ENCODE measurements at places on chromosomes 1 and 21. TPM values are rescaled to one million over a fixed set of nuclear protein-coding genes. Genes with fewer than 3 reads are reported as not detected.

Gene PKLR
- total RNA-seq = not detected

Gene S100A1
- total RNA-seq = 2.3 TPM

Gene ARHGEF16
- 10.3 TPM for total RNA-seq

Gene PTPN22
- total RNA-seq = 1.7 TPM

Gene ZBED6
- total RNA-seq = 17.1 TPM

Gene CRNN
- total RNA-seq = not detected

Gene CXADR
- total RNA-seq = 24.8 TPM

Gene NMNAT2
- total RNA-seq = 0.57 TPM

Gene LIN28A
- not detected for total RNA-seq

Gene TRIM46
- 0.35 TPM for total RNA-seq

Gene RIPPLY3
- not detected for total RNA-seq

Gene LIN9
- 2.2 TPM for total RNA-seq

Gene TMPRSS2
- total RNA-seq = 77.8 TPM

Gene NUP210L
- total RNA-seq = 0.04 TPM

Gene CD48
- total RNA-seq = 0.43 TPM

Gene LCE1E
- not detected for total RNA-seq

Gene RHOU
- total RNA-seq = 8.6 TPM

DNA sequence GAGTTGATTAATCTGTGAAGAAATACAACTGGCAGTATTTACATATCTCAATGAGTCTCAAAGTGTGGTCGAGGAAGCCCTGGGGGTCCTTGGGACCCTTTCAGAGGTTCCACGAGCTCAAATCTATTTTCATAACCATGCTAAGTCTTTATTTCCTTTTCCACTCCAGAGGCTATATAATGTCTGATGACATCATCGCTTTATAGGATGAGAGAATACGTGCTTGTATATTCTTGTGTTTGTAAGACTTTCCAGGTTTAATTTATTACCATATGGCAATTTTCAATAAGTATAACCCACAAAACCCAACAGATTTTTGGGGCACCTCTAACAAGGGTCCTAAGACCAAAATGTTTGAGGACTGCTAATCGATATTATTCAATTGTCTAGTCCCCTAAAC is 1.4 kb upstream of the SLC19A2 start:
- DNase-seq = no peak

DNA sequence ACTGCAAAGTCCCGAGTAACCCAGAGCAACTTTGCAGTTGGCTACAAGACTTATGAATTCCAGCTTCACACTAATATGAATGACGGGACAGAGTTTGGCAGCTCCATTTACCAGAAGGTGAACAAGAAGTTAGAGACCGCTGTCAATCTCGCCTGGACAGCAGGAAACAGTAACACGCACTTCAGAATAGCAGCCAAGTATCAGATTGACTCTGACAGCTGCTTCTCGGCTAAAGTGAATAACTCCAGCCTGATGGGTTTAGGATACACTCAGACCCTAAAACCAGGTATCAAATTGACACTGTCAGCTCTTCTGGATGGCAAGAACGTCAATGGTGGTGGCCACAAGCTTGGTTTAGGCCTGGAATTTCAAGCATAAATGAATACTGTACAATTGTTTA is 66.8 kb downstream of the ACBD6 start:
- no peak for DNase-seq

DNA sequence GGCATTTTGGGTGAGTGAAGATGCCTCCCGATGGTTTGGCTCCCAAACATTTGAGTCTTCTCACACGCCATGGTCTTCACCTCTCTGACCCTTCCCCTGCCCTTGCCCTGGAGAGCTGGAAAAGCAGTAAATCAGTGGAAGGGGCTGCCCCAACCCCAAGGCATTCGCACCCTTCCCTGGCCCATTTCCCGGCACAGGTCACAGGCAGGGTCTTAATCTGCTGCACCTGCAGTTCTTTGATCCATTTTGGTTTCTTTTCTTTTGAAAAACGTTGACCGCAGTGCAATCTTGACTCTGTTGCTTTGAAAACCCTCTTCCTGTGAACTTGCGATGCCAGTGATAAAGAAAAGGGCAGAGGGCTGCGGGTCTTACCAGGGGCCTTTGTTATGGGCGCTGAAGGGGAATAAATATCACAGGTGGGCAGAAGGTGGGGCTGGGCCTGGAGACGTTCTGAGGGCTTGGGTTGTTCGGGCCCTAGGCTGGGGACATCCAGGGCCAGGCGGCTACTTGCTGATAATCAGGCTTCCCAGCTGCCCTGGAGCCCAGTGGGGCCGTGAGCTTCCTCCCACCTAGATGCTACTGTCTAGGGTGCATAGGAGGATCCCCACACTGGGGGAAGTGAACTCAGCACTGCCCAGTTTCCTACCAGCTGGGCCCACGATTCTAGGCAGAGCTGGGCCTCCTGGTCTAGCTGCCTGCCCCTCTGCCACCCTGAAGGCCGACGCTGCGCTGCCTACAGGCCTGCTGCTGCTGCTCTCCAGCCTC is 38.6 kb upstream of the EPS8L3 start:
- DNase-seq = no peak

- no peak for DNase-seq
Measured at GRCh38 chr1:18108299-18109057, 880 bp downstream of the IGSF21 start.

GRCh38 chr1:114270282-114270681 is 116.6 kb upstream of the SYT6 start:
- DNase-seq = no peak

GRCh38 chr1:94247138-94248094 is 10.0 kb upstream of the ARHGAP29 start:
- peak; percentile 94 for DNase-seq

DNA sequence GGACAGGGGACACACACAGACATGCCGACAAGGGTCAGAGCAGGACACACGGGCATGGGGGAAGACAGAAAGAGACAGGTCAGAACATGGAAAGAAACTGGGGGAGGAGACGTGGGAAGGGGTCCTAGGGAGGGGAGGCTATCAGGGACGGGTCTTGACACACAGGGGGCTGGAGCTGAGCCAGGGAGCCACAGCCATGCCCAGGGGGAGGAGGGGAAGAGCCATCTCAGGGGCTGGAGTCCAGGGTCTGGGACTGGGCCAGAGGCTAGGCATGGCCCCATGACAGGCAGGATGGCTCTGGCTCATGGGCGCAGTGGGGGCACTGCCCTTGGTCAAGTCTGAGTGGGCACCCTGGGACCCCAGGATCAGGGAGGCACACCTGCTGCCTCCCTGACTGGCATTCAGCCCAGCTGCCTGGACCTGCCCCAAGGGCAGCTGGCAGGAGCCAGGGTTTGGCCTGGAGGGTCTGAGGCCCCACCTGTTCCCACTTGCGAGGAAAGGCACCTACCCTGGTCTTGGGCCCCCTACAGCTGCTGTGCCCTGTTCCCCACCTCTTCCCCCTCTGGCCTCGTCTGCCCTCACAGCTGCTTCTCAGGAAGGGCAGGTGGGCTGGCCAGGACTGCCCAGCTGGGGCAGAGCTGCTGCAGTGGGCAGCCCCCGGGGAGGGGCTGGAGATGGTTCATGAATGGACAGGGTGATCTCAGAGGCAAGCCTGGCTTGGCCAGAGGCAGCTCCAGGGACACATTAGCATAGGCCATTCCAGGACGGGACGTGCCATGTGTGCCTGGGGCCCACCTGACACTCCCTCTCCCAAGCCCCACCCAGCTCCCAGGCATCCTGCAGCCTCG is 42.9 kb downstream of the HSPG2 start:
- DNase-seq = no peak

DNA sequence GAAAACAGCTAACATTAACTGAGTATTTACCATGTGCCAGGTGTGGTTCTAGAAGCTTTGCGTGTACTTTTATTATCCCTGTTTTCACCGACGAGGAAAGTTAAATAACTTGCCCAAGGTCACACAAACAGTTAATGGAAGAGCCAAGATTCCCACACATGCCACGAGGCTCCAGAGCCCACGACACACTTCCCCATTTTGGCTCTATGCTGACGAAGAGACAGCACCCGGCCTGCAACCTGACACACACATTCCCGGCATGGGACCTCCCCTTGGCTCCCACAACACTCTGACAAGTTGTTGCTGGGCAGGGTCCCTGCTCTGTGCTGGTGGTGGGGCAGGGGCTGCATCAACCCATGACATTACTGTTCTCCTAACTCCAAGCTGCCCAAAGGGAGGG is 52.8 kb downstream of the RAP1GAP start:
- peak; percentile 50 for DNase-seq

GRCh38 chr1:166693673-166694297 is 145.5 kb upstream of the POGK start:
- no peak for DNase-seq

- DNase-seq = peak; percentile 75
Measured at GRCh38 chr1:228416217-228416933, at the start of gene TRIM17. Gene TRIM17 (minus strand): TSS chr1:228416861. CDS start chr1:228415072, 1,789 bp downstream.

- no peak for DNase-seq
Measured at GRCh38 chr1:15186846-15187151, 33.3 kb downstream of the TMEM51 start.

- DNase-seq = no peak
Measured at GRCh38 chr1:213600879-213601278, 386.9 kb upstream of the PROX1 start.

GRCh38 chr1:234083460-234083859 is 179.0 kb downstream of the SLC35F3 start:
- no peak for DNase-seq

- no peak for DNase-seq
Measured at GRCh38 chr1:202745323-202745888, 35.2 kb upstream of the SYT2 start.

DNA sequence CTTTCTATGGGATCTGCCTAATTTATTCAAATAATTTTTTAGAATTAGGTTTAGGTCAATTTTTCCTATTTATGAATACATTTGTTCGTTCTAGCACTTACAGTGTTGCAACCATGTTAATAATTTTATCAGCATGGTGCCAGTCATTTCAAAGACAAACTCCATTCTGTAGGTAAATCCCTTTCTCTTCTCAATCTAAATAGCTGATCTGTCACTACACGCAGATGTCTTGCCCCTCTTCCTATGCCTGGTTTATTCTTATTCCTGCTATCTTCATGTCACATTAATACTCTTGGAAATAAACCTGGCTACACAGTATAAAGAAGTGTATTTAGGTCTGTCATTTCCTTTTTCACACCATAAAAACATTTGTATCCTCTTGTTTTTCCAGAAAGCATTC is 1172.4 kb downstream of the BRINP3 start:
- DNase-seq = no peak

DNA sequence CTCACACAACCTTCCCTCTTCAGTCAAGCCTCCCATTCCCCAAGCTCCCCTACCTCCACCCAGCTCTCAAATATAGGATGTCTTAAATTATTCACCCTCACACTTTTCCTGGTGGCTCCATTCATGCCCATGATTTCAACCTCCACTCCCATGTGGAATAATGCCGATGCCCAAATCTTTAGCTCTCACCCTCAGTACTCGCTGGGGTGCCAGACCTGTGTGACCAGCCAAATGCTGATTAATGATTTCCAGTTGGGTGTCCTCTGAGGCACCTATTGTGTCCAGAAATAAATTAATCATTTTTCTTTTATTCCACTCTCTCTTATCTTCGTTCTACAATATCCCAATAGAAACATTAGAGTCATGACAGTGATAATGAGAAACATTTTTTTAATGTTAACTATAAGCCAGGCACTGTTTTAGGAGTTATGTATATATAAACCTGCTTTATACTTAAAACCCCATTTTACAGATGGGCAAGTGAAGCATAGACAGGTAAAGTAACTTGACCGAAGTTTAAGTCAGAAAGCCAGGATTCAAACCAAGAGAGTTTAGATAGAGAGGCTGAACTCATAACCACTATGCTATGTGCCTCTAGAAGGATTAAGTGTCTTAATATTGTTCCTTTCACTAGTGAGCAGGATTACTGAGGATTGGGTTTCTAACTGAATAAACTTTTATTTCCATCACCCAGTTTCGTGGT is 209.7 kb downstream of the DUSP10 start:
- DNase-seq = no peak

GRCh38 chr1:181562395-181562794 is 79.1 kb downstream of the CACNA1E start:
- no peak for DNase-seq

GRCh38 chr1:238404481-238404880 is 513.8 kb upstream of the ZP4 start:
- no peak for DNase-seq

GRCh38 chr1:165069829-165070228 is 286.7 kb downstream of the LMX1A start:
- DNase-seq = no peak

- DNase-seq = no peak
Measured at GRCh38 chr1:104648269-104648691, 898.6 kb downstream of the AMY1C start.

GRCh38 chr1:232625319-232625868 is 4.5 kb downstream of the SIPA1L2 start:
- no peak for DNase-seq

DNA sequence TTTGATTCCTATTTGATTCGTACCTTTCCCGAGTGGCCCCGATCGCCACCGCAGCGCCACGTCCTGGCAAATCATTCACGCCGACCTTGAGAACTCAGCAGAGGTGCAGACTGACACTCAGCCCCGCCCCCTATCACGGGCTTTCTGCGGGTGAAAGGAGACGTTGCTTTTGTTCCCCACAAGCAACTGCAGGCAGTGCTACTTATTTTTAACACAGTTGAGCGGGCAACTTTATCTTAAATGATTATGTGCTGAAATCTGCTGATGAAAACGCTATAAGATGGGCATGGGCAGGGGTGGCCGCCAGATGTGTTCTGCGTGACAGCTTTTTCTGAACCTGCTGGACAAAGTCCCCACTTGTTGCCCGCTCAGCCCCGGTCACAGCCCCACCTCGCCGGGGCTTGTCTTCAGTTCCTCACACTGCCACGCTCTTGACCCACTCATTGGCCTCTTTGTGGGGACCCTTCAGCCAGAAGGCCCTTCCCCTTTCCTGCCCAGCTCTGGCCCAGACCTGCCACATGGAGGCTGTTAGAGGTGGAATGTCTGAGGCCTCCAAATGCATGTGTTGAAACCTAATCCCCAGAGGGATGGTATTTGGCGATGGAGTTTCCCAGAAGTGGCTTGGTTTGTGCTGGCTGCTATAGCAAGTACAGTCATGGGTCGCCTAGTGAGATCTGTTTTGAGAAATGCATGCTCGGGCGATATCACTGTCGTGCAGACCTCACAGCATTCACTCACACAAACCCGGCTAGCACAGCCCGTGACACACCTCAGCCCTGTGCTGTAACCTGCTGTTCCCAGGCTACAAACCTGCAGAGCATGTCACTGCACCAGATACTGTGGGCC is 15.7 kb upstream of the PDXK start:
- peak; percentile 67 for DNase-seq

GRCh38 chr1:1298861-1299685 is 8.7 kb downstream of the ACAP3 start:
- peak; percentile 72 for DNase-seq

DNA sequence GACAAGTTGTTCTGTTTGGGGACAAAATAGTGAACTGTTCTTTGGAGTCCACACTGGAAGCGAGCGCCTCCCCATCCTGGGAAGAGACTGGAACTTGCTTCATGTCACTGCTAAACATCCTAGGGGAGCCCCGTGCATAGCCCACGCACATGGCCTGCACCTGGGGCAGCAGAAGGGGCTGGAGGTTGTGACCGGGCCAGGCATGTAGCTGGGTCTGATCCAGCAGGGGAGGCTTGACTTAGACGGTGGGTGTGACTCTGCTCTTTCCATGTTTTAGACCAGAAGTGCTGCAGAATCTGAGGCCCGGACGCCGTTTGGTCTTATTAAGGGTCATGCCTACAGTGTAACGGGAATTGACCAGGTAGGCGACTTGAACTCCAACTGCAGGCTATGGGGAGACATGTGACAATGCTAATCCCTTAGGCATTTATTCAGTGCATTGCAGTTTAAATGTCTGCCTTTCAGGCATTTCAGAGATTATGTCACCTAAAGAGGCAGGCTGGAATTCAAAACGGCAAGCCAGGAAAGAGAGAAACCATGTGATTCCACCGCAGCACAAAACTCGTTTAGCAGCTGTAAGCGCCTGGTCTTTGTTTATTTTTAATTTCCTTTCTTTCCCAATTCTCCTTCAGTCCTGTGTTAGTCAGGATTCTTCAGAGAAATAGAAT is 21.8 kb downstream of the CAPN9 start:
- DNase-seq = no peak

All from pancreas (tissue), 10 donors.